ENCODE measurements at places on chromosomes 1 and 21. TPM values are rescaled to one million over a fixed set of nuclear protein-coding genes. Genes with fewer than 3 reads are reported as not detected.

DNA sequence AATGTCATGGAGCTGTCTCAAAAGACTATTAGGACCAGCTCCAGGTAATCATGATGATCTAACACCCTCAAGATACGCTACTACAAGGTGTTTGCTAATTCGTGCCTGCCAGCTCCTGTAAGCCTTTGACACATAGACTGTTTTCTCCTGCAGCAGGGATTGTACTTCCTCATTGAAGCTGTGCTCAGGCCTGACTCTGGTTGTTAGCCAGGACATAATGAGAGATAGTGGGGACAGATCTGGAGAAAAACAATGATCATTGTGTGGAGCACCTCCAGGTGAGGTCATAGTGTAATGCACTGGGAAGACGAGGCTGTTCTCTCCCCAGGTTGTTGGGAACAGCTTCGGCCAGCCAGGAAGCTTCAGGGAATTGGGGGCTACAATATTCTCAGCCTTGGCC lies 94.6 kb downstream of the SETD4 start:
- no peak for DNase-seq

- no peak for DNase-seq
Measured at GRCh38 chr1:86154571-86155050, 2.0 kb downstream of the COL24A1 start.

DNA sequence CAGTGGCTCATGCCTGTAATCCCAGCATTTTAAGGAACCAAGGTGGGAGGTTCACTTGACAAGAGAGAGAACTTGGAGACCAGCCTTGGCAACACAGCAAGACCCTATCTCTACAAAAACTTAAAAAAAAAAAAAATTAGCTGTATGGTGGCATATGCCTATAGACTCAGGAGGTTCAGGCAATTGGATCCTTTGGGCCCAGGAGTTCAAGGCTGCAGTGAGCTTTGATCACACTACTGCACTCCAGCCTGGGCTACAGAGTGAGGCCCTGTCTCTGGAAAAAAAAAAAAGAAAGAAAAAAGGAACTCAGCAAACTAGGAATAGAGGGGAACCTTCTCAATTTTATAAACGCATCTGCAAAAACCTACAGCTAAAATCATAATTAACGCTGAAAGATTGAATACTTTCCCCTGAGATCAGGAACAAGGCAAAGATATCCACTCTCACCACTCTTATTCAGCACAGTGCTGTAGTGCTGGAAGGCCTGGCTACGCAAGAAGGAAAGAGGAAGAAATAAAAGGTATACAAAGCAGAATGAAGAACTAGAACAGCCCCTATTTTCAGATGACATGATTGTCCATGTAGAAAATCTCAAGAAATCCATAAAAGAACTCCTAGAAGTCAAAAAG lies 21.6 kb downstream of the HSF2BP start:
- no peak for DNase-seq

- no peak for DNase-seq
Measured at GRCh38 chr1:154906621-154907081, 29.9 kb downstream of the PMVK start.

GRCh38 chr1:218350035-218350525 lies 4.9 kb downstream of the TGFB2 start:
- DNase-seq = no peak

DNA sequence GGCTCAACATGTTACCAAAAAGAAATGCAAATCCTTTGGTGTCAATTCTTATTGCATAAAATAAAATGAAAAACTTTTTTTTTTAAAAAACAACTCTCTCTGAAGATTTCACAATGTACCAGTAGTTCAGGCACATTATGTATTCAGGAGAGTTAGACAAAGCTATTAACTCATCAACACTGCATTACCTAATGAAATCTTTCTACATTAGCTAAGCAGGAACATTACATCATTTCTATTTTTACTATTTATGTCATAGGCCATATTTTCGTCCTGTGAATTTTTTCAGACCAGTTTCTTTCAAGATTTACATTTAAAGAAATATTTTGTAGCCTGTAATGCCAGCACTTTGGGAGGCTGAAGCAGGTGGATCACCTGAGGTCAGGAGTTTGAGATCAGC lies 366.2 kb downstream of the USH2A start:
- no peak for DNase-seq

GRCh38 chr1:119714583-119714982 lies 2.8 kb downstream of the PHGDH start:
- DNase-seq = no peak

- no peak for DNase-seq
Measured at GRCh38 chr1:154759196-154759595, 110.9 kb downstream of the KCNN3 start.

GRCh38 chr1:161473348-161473747 lies 31.9 kb upstream of the FCGR2A start:
- DNase-seq = no peak

DNA sequence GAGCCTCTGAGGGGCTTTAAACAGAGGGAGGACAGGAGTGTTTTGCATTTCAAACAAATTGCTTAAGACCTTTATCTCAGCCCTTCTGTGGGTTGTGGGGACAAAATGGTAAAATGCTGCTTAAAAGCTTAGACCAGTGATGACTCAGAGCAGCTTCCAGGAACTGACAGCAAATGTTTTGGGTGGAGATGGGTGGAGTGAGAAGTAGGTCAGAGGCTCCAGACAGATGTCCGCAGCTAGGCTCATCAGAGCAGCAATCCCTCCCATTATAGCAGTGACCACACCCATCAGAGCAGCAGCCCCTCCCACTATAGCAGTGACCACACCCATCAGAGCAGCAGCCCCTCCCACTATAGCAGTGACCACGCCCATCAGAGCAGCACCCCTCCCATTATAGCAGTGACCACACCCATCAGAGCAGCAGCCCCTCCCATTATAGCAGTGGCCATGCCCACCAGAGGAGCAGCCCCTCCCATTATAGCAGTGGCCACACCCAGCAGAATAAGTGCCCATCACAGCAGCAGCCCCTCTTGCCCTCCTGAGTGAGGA lies 532.2 kb downstream of the MATN1 start:
- no peak for DNase-seq

- DNase-seq = no peak
Measured at GRCh38 chr1:66679140-66679539, 73.1 kb upstream of the DYNLT5 start.

DNA sequence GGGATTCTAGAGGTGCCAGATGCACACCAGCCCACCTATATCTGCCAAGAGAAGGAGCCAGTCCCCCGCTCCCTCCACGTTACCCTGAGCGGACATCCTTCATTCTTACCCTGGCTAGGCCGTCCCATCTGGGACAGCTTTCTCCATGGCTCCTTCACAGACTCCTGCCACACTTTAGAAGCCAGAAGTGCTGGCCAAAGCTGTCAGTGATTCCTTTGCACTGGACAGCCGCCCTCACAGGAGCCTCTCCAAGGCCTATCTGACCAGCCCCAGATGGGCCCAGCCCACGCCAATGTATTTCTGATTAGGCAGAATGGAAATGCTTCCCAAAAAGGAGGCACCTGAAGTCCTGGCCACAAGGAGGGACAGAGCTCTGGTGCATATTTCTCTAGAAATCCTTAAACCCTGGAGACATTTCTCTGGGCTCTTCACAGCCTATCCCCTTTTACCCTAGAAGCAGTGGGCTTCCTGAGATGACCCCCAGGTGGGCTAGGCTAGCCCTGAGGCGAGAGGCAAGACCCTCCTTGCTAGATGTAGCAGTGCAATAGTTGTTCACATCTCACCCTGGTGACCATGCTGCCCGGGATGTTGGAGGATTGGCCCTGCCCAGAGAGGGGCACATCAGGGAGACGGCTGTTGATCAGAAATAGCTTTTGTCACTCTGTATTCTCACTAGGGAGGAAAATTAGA lies 44.1 kb downstream of the RASSF5 start:
- no peak for DNase-seq

DNA sequence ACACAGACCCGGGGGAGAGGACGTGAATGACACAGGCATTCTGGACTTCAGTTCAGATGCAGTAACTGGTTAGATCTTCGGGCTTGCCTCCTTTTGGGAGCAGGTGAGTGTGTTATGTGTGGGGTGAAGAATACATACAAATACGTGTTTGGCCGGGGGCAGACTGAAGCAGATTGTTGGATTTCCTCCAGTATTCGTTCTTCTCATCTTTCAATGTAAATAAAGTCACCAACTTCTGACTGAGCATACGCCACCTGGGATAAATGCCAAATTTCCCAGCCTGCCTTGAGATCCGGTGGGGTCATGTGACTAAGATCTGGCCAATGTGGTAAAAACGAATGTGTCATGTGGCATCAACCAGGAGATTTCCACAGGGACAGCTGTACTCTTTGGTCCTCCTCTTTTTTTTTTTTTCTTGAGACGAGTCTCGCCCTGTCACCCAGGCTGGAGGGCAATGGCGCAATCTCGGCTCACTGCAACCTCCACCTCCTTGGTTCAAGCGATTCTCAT lies 189.8 kb downstream of the RGS7 start:
- no peak for DNase-seq

- DNase-seq = no peak
Measured at GRCh38 chr1:97654876-97655585, 265.8 kb downstream of the DPYD start.

GRCh38 chr1:154664331-154665002 lies 56.5 kb upstream of the ADAR start:
- no peak for DNase-seq

GRCh38 chr1:212769459-212770167 lies 22.0 kb downstream of the NSL1 start:
- no peak for DNase-seq

- DNase-seq = no peak
Measured at GRCh38 chr1:11514366-11514765, 35.4 kb downstream of the DISP3 start.

DNA sequence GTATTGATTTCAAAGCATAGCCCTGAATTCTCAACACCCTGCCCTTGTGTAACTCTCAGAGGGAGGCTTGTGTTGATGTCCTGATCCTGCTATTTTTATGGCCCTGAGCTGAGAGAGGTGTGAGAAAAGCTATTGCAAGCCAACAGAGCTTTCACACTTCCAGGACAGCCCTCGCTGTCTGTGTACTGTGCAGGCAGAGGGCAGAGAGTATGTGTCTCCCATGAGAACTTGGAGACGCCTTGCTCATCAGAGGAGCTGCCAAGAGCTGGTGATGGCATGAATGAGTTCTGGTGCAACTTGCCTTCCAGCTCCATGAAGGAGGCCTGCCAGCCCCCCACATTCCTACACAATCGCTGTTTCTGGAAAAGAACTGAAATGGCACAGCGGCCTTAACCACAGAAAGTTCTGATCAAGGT lies 144.1 kb upstream of the AJAP1 start:
- DNase-seq = no peak

GRCh38 chr1:102219463-102219862 lies 222.7 kb upstream of the OLFM3 start:
- DNase-seq = no peak

DNA sequence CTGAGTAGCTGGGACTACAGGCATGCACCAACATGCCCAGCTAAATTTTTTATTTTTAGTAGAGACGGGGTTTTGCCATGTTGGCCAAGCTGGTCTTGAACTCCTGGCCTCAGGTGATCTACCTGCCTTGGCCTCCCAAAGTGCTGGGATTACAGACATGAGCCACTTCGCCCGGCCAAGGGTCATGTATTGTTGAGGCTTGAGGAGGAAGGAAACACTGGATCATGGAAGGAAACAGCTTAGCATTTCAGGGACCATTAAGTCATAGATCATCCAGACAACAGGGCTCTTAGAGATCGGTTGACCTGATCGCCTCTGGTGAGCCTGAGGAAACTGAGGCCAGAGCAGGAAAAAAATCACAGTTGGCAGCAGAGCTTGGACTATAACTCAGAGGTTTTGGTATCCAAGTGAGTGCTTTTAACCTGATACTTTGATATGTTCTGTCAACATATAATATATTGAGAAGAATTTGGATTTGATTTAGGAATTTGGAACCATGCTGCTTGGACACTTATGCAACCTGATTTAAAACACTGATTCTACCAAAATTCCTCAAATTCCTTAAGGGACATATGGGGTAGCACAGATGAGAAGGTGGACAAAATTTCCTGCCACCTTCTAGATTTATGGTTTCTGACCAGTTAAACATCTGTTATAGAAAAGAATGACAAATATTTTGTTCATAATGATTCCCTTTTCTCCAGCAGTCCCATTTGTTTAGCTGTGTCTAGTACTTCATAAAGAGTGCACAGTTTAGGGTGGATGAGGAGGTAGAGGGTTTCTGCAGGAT lies 13.1 kb upstream of the BMP8A start:
- DNase-seq = no peak

- DNase-seq = no peak
Measured at GRCh38 chr1:202658251-202658759, 51.9 kb downstream of the SYT2 start.

- DNase-seq = no peak
Measured at GRCh38 chr1:111882986-111883560, 106.4 kb downstream of the KCND3 start.

GRCh38 chr1:230463326-230463725 lies 37.2 kb upstream of the PGBD5 start:
- DNase-seq = no peak

- no peak for DNase-seq
Measured at GRCh38 chr1:186899577-186899976, 70.8 kb downstream of the PLA2G4A start.

DNA sequence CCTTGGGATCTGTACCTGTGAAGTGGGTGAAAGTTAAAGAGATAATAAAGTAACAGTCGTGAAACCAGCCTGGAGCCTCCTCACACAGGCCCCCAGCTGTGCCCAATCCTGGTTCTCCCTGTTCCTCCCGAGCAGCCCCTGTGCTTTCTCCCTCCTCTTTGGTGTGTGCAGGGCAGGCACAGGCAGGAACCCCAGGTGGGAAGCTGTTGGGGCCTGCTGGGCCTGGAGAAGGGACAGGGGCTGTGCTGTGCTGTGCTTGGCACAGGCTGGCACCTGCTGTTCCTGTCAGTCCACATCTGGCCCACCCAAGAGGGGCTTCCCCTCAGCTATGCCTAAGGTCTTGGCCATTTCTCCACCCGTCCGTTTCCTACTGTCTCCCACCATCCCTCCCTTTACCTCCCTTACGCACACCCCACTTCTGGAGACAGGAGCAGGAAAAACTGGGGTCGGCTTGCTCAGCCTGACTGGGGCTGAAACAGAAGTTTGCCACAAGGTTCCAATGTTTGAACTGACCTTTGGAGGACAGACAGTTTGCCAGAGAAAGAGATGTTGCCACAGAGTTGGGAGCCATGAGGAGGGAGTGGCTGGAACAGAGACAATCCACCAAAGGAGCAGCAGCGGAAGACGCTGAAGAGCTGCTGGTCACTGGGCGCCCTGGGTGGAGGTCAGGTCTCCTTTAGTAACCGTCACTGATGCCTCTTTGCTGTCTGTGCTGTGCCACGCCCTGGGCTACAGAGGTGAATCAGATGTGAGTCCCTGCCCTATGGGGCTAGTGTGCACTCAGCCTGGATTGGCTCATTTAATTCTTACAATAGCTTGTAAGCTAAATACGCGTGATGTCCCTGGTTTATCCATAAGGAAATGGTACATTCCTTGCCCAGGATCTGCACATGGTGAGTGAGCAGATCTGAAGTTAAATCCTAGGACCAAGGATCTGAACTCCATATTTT lies 18.8 kb upstream of the ARTN start:
- no peak for DNase-seq

CHIT1 gene
- total RNA-seq = not detected

PIP5K1A gene
- total RNA-seq = 28.5 TPM

OR2T11 gene
- not detected for total RNA-seq

TDRD10 gene
- total RNA-seq = 2.6 TPM

KCNJ9 gene
- total RNA-seq = 0.05 TPM

RIMKLA gene
- total RNA-seq = 10.2 TPM
